ENCODE measurements at places on chromosomes 7 and 10. TPM values are rescaled to one million over a fixed set of nuclear protein-coding genes. Genes with fewer than 3 reads are reported as not detected.

- DNase-seq: no peak
These were observed 60.0 kb downstream of the RAPGEF5 start for GRCh38 chr7:22296916-22297315.

- no peak for DNase-seq
These were observed 3.6 kb upstream of the GPR146 start for GRCh38 chr7:1040790-1041189.

GRCh38 chr10:24238519-24239247 lies 29.7 kb downstream of the KIAA1217 start:
- no peak for DNase-seq

DNA sequence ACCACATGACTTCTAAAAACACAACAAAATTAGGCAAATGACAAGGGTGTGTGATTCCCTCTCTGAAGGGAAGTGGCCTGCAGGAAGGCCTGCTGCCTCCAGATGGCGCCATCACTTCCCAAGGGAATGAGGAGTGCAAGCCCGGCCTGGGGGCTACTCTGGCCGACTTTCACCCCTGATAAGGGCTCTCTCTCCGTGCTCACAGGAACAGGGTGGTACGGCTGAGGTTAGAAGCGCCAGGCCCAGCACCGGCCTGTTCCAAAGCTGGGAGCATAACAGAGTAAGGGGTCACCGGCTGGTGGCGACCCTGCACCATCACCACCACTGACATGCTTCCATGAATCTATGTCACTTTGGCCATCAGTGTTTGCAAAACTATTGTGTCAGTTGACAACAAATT lies 13.1 kb downstream of the RBP3 start:
- DNase-seq: peak; percentile 80

DNA sequence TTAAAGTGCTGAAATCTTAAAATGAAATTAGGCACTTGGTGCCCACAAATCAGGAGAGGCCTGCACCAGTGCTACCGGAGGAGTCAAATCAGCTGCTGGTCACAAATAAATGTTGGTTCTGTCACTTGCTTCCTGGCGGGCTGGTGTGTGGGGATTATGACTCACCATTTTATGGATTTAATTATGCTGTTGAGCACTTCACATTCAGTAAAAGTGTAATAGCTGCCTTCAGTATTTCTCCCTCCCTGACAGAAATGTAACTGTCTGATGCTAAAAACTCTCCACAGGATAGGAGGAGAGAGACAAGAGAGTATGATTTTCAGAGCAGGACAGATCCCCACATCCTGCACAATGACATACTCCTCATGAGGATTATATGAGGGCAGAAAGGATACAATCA lies 186.0 kb downstream of the JAZF1 start:
- no peak for DNase-seq

DNA sequence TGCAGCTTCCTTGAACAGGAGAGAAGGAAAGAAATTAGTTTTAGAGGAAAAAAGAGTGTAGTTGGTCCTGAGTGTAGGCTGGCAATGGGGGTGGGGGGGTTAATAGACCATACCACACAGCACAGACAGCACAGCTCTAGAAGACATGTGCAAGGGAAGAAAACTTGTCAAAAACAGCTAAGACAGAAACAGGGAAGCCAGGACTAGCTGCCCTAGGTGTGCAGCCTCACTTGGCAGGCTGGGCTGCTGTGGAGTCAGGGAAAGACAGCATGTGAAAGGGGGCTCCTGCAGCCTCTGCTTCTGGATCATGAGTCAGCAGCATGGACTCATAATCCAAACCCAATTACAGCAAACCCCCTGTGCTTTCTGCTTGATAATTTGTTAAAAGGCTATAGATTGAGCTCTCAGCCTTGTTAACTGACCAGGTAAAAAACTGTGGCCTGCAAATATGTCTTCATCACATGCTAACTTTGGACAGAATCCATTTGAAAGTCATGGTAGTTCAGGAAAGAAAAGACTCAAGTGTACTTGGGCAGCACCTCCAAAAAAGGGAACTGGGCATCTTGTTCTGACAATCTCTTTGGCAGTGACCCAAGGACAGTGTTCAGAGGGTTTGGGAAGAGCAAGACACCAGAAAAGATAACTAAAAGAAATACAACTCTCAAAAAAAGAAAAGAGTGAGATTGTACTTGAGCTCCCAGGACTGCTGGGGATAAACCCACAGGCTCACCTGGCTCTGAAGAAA lies 142.2 kb upstream of the VWC2 start:
- no peak for DNase-seq

DNA sequence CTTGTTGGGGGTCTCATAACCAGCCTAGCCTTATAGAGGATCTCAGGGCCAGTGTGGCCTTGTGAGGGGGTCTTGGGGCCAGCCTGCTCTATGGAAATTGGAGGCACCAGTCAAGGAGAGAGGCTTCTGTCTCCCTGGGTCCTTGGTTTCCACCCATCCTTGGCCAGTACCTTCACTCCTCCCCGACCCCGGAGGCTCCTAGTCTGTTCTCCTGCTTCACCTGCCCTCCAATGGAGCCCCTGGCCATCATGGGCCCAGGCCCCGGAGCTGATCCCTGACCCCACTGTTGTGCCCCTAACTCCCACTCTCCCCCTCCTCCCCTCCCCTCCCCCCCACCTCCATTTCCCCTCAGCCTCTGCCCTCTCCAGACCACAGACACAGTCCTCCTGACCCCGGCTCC lies 29.7 kb downstream of the RASGEF1A start:
- DNase-seq: no peak

DNA sequence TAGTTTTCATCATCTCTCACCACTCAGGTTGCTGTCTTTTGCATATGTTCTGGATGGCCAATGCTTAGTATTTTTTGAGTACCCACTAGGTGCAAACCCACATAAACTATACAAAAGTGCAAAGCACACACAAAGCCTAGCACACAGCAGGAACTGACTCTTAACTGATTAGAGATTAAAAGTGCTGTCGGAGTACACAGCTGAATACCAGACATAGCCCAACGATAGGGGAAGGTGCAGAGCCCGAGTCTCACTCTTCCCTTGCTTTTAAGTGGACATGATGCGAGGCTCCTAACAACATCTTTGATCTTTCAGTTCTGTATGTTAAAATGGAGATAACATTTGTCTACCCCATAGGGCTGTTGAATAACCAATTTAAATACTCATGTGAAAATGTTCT lies 90.8 kb downstream of the DPY19L1 start:
- DNase-seq: no peak

DNA sequence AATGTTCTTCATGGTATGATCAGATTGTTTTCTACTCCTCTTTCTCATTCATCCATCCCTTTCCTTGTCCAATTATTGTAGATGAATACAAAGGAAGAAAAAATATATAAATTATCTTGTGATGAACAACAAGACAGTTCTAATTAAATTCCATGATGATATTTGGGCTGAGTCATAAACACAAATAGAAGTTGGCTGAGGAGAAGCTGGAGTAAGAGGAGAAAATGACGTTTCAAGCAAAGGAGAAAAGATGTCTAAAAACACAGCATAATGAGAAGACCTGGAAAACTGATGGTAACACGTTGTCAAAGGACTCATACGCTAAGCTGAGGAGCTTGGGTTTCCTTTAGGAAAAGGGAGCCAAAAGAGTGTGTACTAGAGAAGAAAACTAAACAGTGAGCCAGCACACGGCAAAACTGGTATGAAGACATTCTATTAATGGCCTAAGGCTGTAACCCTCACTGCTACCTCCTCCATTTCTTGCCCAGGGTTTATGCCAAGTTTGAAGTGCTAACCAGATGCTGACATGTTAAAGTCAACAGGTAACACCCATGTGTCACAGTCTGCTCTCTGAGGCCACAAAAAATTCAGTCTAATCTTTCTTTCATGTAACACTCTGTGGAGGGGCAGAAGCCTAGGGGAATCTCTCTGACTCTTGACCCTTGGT lies 26.1 kb downstream of the ZFAND4 start:
- no peak for DNase-seq

- no peak for DNase-seq
These were observed 630.6 kb downstream of the GRID1 start for GRCh38 chr10:85735997-85736396.

DNA sequence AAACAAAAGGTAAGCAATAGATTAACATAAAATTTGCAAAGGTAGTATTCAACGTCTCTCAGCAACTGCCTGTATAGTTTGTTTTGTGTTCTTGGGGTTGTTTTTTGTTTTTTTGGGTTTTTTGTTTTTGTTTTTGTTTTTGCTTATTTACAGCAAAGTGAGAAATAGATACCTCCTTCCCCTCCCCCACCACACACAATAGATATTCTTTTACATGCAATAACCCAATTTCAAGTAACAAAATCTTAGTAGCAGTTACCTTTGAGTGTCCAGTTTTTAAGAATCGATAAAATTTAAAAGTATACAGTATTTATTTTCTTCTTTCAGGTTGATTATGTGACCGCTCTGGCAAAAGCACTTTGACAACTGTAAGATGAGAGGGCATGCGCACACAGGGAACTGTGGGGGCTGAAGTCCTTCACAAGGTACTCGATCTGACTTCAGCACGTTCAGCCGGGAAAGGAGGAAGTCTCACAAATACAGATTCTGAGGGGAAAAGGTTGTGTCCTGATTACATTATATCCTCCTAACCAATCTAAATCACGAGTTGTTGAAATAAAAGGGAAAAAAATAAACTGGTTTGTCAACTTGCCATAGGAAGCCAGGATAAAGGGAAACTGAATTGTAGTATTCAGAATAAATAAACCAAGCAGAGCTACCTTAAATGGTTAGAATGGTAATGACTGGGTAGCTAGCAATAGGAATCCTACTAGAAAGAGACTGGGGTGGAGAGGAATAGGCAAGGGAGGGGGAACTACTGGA lies 47.8 kb downstream of the CPEB3 start:
- peak; percentile 79 for DNase-seq

DNA sequence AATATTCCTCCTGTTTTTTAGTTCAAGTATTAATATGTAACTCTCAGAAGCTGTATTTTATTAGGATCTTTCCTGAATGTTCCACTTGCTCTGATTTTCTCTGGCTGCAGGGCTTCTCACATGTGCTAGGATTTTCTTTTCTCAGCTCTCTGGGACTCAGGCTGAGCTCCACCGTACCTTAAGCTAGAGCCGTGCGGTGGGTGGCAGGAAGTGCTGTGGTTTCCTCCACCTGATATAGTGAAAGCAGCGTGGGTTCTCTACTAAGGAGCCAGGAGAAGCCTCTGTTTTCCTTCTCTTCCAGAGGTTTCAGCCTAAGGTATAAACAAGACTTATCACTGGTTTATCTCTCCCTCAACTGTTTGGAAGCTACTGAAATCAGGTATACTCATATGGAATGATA lies 433.6 kb downstream of the NRG3 start:
- no peak for DNase-seq

DNA sequence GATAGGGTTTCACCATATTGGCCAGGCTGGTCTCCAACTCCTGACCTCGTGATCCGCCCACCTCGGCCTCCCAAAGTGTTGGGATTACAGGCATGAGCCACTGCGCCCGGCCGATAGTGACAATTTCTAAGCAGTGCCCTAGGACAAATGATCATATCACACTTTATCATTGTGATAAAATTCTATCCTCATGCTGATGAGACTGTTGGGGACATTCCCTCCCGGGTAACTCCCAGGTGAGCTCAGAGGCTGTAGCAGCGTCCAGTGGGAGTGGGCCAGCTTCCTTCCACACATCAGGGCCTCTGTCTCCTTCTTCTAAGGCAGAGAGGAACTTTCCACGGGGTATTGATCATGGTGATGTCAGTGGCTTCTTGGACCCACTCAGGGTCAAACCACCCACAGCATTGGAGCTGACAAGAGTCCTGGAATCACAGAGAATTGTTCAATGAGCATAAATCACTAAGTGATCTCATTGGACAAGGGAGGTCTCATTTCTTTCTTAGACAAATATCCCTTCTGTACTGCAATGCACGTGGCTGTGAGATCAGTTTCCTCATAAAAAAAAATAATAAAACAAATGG lies 256.1 kb downstream of the KLF6 start:
- DNase-seq: no peak

- no peak for DNase-seq
These were observed 272.6 kb downstream of the CCSER2 start for GRCh38 chr10:84600947-84601346.

DNA sequence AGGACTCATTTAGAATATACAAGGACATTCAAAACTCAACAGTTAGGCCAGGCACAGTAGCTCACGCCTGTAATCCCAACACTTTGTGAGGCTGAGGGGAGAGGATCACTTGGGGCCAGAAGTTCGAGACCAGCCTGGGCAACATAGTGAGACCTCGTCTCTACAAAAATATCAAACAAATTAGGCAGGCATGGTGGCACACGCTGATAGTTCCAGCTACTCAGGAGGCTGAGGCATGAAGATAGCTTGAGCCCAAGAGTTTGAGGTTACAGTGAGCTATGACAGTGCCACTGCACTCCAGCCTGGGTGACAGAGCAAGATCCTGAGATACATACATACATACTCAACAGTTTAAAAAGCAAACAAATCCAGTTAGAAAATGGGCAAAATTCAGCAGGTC lies 44.9 kb downstream of the GNA12 start:
- no peak for DNase-seq

DNA sequence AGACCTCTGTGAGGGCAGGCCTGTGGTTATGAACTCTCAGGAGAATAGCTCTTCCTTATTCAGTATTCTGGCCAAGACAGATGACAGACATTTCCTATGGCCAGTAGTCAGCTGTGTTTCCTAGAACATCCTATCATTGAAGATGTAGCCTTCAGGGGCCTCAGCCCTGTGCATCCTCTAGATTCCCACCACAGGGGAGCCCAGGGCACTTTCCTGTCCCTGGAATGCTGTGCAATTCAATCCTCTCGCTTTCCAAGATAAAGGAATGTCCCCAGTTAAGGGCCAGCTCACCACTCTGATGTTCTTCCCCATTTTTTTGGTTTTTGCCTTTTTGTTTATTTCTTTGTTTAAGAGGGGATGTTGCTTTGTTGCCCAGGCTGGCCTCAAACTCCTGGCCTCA lies 578.8 kb upstream of the C7orf33 start:
- DNase-seq: no peak

DNA sequence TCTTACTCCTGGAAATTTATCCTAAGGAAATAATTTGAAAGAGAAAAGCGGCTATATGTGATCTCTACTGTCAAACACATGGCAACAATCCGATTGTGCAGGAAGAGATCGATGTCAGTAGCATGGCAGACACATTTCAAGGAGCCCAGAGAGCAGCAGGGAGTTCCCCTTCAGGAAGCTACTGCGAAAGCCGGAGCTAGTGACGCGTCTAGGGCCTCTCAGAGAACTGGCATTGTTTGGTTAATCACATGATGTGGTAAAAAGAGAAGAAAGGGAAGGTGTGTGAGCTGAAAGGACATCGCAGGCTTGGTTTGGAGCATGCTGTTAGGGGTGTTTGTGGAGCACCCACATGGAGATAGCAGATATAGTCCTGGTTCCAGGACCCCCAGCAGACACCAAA lies 74.9 kb downstream of the BEND7 start:
- DNase-seq: no peak

The ZNF503 gene
- not detected for total RNA-seq

The HOGA1 gene
- total RNA-seq: not detected

The PALS2 gene
- 6.9 TPM for total RNA-seq

The GPR22 gene
- total RNA-seq: not detected

The TMEM213 gene
- not detected for total RNA-seq

The CFAP70 gene
- total RNA-seq: 14.2 TPM

The SLC39A12 gene
- not detected for total RNA-seq

The VSTM4 gene
- not detected for total RNA-seq

The IL15RA gene
- not detected for total RNA-seq

Data from Karpas-422 (cell line).